ENCODE measurements at places on chromosomes 12 and 14.

DNA sequence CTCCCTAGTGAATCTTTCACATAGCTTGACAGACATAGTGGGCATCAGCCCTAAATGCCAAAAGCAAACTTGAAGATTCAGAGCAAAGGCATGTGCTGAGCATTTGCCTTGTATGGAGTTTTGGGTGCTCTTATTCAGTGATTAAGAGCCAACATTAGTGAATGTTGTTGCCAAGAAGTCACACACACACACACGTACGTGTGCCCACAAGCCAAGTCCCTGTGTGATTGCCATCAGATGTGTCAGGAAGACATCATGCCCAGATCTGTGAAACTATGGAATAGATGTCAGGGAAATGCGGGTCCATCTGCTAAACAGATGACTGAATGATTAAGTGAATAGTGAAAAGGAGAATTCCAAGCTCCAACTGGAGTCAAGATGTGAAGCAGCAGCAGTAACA is 149.0 kb downstream of the AKAP6 start:
- DNase-seq, result no peak

- DNase-seq, result no peak
These were observed 47.1 kb upstream of the CLEC14A start for GRCh38 chr14:38302966-38303365.

DNA sequence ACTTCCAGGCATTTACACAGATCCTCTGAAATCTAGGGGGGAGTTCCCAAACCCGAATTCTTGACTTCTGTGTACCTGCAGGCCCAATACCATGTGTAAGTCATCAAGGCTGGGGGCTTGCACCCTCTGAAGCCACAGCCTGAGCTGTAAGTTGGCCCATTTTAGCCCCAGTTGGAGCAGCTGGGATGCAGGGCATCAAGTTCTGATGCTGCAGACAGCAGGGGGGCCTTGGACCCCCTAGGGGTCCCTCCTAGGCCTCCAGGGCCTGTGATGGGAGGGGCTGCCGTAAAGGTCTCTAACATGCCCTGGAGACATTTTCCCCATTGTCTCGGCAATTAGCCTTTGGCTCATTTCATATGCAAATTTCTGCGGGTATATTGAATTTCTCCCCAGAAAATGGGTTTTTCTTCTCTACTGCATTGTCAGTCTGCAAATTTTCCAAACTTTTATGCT is 59.5 kb downstream of the LRIG3 start:
- no peak for DNase-seq

DNA sequence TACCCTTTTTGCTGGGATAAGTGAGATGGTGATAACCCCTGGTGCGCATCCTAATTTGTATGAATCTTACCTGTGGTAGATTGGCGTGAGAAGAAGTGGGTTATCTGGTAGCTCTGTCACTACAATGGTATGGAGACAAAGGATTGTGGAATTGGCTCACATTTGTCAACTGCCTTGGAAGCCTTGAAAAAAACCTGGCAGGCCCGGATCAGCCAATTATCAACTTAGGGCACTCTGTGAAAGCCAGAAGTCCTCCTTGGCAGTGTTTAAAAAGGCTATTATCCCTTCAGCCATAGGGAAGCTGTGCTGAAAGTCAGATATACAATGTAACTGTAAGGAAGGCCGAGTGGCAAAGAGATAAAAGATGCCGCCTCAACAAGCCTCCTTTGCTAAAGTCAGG is 56.5 kb downstream of the WASHC3 start:
- DNase-seq, result no peak
